ENCODE measurements at places on chromosomes 6 and 20. TPM values are rescaled to one million over a fixed set of nuclear protein-coding genes. Genes with fewer than 3 reads are reported as not detected.
A peak's percentile ranks its signal among the peaks of the same experiment; 100 is the strongest.

DNA sequence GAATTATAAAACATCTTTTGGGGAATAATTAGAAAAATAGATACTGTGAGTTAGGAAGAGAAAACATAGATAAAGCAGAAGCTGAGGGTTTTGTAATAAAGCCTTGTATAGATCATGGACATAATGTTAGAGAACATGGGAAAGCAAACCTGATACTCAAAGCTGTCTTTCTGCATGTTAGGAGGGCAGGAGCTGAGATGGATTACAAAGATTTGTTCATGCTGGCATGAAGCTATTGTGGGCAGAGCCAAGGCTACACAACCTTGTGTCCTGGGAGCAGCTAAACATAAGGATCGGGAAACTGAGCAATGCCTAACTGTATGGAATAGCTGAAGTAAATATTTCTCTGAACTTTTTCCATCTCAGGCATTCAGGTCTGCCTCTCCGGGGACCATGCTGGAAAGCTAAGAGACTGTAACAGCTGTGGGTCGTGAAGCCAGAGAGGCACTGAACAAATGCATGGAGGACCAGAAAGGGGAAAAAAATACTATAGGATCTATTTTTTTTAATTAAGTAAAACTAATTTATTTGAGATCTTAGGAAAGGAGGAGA is 28.2 kb upstream of the CNKSR3 start:
- peaks cover 3% of the 10 kb centered on the region for H3K27me3 ChIP-seq
- no peak overlapping the region for H3K27ac ChIP-seq
- no peak for DNase-seq
- no peak overlapping the region for H3K4me3 ChIP-seq
- H3K4me1 ChIP-seq, result peaks cover 21% of the 10 kb centered on the region
- H3K36me3 ChIP-seq, result no peaks in the 10 kb centered on the region

DNA sequence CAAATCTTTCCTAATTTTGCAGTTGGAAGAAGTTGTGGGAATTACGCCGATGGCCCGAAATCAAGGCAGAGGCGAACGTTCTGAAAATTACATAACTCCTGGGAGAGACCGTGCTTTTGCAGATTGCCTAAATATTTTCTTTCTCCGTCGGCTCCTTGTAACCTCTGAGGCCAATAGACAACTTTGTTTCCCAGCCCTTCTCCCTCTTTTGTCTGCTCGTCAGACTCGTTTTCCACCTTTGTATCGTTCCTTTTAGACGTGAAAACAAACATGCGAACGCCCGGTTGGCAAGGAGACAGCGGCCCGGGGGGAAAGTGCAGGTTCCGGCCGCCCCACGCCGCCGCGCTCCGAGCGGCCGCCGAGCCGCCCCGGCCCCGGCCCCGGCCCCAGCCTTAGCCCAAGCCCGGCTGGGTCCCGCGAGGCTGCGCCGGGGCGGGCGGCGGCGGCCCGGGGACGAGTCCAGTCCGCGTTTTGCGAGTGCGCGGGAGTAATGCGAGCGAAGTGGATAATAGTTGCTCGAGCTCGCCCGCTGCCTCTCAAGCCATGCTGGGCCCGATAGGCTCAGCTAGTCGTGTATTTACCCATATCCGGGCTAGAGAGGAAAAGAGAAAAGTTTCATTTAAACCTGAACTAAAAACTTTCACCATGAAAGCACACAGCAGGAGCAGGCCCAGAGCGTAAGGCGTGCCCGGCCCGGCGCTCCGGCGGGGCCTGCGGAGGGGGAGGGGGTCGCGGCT is at the start of gene ARID1B:
Gene ARID1B, plus strand, starts transcription at position 539 of the 737 bp plus-strand sequence. CDS start 303 bp downstream, outside the sequence.
- peak within 1 kb of the TSS; percentile 99 for H3K27ac ChIP-seq
- H3K4me3 ChIP-seq, result peak within 1 kb of the TSS; percentile 92
- no peaks in the 10 kb centered on the region for H3K27me3 ChIP-seq
- H3K36me3 ChIP-seq, result no peaks in the 10 kb centered on the region
- H3K4me1 ChIP-seq, result peaks cover 51% of the 10 kb centered on the region
- DNase-seq, result peak; percentile 68

DNA sequence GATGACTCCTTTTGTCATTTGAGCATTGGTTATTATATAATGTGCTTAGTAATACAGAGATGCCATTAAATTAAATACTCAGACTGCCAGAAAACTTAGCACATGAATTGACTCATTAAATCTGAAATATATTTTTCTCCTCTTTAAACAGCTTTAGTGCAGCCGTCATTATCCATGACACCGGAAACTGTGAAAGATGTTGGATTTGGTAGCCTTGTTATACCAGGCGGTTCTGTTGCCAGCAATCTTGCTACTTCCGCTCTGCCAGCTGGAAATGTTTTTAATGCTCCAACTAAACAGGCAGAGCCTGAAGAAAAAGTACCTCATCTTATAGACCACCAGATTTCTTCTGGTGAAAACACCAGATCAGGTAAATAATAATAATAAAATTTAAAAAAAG is 97.6 kb downstream of the SCAF8 start:
- peaks cover 27% of the 10 kb centered on the region for H3K36me3 ChIP-seq
- H3K4me1 ChIP-seq, result peaks cover 1% of the 10 kb centered on the region
- no peak overlapping the region for H3K27ac ChIP-seq
- no peak overlapping the region for H3K4me3 ChIP-seq
- DNase-seq, result no peak

DNA sequence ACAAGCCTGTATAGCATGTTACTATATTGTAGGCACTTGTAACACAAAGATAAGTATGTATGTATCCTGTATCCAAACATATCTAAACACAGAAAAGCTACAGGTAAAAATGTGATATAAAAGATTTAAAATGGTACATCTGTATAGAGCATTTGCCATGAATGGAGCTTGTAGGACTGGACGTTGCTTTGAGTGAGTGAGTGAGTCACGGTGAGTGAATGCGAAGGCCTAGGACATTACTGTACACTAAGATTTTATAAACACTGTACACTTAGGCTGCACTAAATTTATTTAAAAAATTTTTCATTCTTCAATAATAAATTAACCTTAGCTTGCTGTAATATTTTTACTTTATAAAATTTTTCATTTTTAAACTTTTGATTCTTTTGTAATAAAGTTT is 136.9 kb downstream of the NKAIN2 start:
- H3K27ac ChIP-seq, result no peak overlapping the region
- DNase-seq, result no peak
- H3K27me3 ChIP-seq, result no peaks in the 10 kb centered on the region
- H3K4me3 ChIP-seq, result no peak overlapping the region
- H3K36me3 ChIP-seq, result no peaks in the 10 kb centered on the region

DNA sequence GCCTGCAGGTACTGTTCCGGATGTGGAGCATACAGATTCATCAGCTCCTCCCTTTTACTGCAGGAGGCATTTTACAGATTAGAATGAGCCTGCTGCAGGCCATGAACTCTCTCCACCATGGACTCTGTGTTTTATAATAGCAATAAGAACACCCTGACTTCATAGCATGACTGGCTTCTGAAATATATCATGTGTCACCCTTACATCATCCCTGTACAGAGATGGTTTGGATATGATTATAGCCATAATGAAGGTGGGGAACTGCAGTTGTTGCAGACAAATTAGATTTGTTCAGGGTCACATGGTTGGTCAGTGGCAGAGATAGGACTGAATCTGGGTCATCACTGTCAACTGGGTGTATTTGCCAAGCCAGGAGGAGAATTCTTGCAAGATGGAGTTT is 100.7 kb downstream of the FOXO3 start:
- H3K4me1 ChIP-seq, result peaks cover 28% of the 10 kb centered on the region
- peak overlapping the region; percentile 59 for H3K27ac ChIP-seq
- H3K27me3 ChIP-seq, result no peaks in the 10 kb centered on the region
- H3K4me3 ChIP-seq, result no peak overlapping the region

DNA sequence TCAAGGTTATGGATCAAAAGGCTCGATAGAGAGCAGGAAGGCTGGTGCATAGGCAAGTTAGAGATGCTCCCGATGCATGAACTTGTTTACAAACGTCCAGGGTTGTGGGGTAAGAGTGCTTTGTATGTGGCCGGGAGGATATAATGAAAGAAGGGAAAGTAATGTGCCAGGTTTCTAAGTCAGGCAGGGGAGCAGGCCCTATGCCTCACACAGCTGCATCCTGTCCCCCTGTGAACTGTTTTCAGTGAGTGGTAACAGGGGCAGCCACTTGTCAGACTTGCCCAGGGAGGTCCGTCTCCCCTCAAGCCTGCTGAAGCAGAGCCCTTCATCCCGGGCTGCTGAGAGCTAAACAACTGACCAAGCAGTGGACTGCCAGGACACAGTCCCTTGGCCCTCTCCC is 19.4 kb downstream of the KCNK5 start:
- H3K27me3 ChIP-seq, result peaks cover 4% of the 10 kb centered on the region
- no peak overlapping the region for H3K4me3 ChIP-seq
- no peak overlapping the region for H3K27ac ChIP-seq
- H3K36me3 ChIP-seq, result no peaks in the 10 kb centered on the region
- peaks cover 54% of the 10 kb centered on the region for H3K4me1 ChIP-seq

GRCh38 chr6:116616737-116617053 is 416 bp downstream of the RSPH4A start:
- H3K27me3 ChIP-seq, result no peaks in the 10 kb centered on the region
- H3K27ac ChIP-seq, result peak overlapping the region; percentile 76
- peak overlapping the region; percentile 91 for H3K4me3 ChIP-seq
- H3K36me3 ChIP-seq, result peaks cover 2% of the 10 kb centered on the region

DNA sequence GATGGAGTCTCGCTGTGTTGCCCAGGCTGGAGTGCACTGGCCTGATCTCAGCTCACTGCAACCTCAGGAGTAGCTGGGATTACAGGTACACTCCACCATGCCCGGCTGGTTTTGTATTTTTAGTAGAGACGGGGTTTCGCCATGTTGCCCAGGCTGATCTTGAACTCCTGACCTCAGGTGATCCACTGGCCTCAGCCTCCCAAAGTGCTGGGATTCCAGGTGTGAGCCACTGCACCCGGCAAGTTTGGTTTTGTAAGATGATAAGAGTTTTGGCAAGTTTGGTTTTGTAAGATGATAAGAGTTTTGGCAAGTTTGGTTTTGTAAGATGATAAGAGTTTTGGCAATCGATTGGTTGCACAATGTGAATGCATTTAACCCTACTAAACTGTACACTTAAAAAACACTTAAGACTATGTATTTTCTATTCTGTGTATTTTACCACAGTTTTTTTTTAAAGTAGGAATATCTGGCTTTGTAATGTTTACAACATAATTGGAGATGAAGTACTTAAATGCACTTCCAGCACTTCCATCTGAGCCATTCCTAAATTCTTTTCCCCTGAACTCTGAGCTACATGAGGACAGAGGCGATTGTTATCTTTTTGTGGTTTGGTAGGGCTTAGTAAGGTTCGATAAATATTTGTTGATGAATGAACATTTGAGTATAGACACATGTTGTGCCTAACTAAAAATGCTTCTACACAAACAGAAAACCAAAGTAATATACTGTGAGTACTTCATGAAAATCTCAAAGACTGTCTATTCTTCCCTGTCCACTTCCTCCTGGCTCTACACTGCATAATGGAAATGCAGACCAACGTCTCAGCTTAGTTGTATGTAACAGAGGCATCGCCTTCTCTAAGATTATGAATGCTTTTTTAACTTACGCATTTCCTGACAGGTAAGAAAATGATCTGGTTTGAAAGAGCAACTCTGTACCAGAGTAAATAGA is 18.8 kb downstream of the SAMHD1 start:
- DNase-seq, result no peak
- peaks cover 2% of the 10 kb centered on the region for H3K4me1 ChIP-seq
- no peak overlapping the region for H3K27ac ChIP-seq
- H3K27me3 ChIP-seq, result no peaks in the 10 kb centered on the region
- no peak overlapping the region for H3K4me3 ChIP-seq

GRCh38 chr6:75430631-75431325 is 62.8 kb downstream of the FILIP1 start:
- no peaks in the 10 kb centered on the region for H3K27me3 ChIP-seq
- no peak overlapping the region for H3K27ac ChIP-seq
- DNase-seq, result no peak

DNA sequence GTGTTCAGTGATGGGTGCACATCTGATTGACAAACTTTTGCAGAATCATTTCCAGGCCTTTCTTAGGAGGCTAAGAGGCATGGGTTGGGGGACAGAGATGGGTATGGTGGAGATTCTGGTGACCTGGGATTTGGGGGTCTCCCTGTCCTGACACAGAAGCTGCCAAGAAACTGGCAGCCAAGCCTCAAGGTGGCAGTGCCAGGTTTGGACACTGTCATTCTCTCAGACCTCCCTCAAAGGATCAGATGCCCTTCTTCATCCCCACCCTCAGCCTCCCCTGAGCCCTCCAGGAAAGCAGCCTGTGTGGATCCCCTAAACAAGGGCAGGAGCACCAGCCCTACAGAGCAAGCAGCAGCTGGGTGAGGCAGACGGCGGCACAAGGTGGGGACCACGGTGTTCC is 18.1 kb upstream of the MAS1L start:
- no peaks in the 10 kb centered on the region for H3K4me1 ChIP-seq
- H3K4me3 ChIP-seq, result no peak overlapping the region
- DNase-seq, result no peak
- no peaks in the 10 kb centered on the region for H3K36me3 ChIP-seq
- no peak overlapping the region for H3K27ac ChIP-seq

DNA sequence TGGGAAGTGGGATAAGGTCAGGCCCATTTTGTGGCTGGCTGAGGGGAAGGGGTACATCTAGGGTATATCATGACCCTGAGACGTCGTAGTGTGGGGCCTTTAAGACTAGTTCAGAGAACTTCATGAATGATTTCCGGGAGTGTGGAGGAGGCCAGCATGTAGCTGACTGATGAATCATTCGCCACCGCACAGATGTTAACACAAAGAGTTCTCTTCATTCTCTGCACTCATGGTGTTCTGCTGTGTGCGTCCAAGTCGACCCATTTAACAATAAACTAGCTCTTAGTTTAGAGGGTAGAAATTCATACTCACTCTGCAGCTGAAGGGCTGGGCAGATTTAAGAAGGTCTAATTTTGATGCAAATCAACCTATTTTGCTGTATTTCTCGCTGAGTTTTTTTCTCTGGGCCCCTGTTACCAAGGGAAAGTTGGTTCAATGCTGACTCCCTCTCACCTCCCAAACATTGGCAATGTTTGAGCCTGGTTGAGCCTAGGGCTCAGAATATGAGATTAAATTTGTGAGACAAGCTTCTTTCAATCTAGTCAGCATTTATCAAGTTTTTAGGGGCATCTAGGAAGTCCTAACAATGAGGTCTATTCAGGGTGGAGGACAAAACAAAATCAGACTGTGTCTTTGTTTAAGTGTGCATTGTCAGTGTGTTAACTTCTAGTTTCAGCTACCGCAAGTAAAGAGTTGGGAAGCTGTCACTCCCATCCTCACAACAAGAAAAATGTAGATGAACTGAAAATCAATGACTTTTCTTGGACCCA is 106.8 kb upstream of the CBLN4 start:
- H3K4me3 ChIP-seq, result no peak overlapping the region
- H3K4me1 ChIP-seq, result no peaks in the 10 kb centered on the region
- H3K27me3 ChIP-seq, result no peaks in the 10 kb centered on the region
- no peaks in the 10 kb centered on the region for H3K36me3 ChIP-seq
- no peak overlapping the region for H3K27ac ChIP-seq

- H3K36me3 ChIP-seq, result peaks cover 3% of the 10 kb centered on the region
- no peaks in the 10 kb centered on the region for H3K27me3 ChIP-seq
- no peak for DNase-seq
- peak overlapping the region; percentile 74 for H3K27ac ChIP-seq
- H3K4me3 ChIP-seq, result no peak overlapping the region
- H3K4me1 ChIP-seq, result peaks cover 8% of the 10 kb centered on the region
Observed at GRCh38 chr6:21270636-21271201, 322.8 kb upstream of the SOX4 start.

DEFB132 gene
- total RNA-seq, result not detected

AK9 gene
- total RNA-seq, result 16.4 TPM

DPPA5 gene
- not detected for total RNA-seq

GGTLC1 gene
- not detected for total RNA-seq

FUT9 gene
- total RNA-seq, result 1.5 TPM

SALL4 gene
- 156 TPM for total RNA-seq
